Cortex of kidney (tissue), 1 donor: ENCODE measurements at places on chromosomes 3 and 15.

GRCh38 chr15:62698646-62699045 lies 343.9 kb upstream of the TPM1 start:
- no peak for DNase-seq

GRCh38 chr15:45637552-45638033 lies 2.8 kb downstream of the SQOR start:
- no peak for DNase-seq

- no peak for DNase-seq
Observed at GRCh38 chr3:10935028-10935427, 57.5 kb upstream of the SLC6A1 start.

DNA sequence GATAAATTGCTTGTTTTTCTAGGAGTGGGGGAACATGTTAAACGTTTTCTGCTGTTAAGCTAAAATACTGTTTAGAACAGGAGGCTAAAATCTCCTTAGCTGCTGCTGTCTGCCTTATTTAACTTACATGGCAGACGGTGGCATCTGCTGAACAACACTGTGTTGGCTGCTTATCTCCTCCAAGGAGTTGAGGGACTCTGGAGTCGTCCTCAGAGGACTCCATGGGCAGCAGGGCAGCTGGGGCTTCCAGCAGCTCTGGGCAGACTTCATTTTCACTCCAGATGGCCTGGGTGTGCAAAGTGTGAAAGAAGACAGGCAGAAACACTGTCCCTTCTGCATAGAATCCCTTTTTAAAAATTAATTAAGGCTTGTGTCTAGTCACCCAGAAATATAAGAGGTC lies 52.9 kb upstream of the NUDT16 start:
- no peak for DNase-seq

DNA sequence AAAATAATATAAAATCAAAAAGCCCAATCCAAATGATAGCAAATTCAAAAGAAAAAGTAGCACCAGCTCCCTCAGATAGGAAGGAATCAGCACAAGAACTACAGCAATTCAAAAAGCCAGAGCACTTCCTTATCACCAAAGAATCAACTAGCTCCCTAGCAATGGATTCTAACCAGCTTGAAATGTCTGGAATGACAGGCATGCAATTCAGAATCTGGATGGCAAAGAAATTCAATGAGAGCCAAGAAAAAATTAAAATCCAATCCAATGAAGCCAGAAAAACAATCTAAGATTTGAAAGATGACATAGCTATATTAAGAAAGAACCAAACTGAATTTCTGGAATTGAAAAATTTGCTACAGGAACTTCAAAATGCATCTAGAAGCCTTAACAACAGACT lies 1334.4 kb upstream of the ALCAM start:
- DNase-seq: no peak

DNA sequence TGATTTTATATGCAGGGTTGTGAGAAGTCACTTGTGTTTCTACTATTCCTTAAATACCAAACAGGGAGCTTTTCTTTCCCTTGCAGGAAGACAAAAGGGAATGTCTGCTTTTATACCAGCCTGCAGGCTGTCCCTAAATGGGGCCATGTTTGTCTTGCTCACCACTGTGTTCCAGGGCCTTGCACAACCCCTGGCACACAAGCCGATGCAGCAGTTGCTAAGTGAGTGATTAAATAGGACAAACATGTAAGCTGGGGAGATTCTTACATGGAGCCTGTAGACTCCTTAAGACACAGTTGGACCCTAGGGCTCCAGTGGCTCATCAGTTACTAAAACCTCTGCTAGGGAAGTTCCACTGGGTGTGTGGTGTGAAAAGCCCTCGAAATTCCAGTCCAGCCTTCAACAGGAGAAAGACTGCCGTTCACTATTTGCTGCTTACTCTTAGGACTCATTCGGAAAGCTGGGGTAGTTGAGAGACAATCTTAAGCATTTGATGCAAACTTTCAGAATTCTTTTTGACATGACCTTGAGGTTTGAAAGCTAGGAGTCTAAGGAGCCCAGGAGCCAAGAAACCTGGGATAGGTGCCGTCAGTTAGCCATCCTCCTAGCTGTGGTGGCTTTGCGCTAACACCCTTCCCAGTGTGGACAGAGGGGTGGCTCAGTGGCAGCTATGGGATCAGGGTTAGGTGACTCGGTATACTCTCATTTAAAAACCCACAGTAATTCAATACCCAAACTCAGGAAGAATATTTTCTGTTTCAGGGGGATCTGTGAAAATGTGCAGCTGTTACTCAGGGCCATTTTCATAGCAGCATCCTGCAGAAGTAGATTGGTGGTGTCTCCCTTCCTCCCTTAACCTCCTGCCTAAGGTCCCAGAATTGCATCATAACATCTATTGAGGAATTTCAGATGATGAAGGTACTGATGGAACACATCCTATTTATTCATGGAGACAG lies 39.1 kb downstream of the SYNM start:
- no peak for DNase-seq

- no peak for DNase-seq
Observed at GRCh38 chr3:186994000-186994955, 64.0 kb downstream of the ST6GAL1 start.

DNA sequence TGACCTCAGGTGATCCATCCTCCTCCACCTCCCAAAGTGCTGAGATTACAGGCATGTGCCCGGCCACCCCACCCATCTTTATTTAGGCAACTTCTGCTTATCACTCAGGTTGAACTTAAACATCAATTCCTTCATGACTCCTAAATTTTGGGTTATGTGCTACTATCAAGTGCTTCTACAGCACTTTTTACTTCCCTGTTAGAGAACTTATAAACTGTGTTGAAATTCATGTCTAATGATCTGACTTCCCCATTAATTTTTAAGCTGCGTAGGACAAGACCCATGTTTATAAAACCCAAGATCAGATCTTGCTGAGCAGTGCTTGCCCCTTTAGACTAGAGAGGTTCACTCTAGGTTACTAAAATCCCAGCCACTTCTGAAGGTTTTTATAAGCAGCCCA lies 266.2 kb upstream of the TPRG1 start:
- DNase-seq: no peak

DNA sequence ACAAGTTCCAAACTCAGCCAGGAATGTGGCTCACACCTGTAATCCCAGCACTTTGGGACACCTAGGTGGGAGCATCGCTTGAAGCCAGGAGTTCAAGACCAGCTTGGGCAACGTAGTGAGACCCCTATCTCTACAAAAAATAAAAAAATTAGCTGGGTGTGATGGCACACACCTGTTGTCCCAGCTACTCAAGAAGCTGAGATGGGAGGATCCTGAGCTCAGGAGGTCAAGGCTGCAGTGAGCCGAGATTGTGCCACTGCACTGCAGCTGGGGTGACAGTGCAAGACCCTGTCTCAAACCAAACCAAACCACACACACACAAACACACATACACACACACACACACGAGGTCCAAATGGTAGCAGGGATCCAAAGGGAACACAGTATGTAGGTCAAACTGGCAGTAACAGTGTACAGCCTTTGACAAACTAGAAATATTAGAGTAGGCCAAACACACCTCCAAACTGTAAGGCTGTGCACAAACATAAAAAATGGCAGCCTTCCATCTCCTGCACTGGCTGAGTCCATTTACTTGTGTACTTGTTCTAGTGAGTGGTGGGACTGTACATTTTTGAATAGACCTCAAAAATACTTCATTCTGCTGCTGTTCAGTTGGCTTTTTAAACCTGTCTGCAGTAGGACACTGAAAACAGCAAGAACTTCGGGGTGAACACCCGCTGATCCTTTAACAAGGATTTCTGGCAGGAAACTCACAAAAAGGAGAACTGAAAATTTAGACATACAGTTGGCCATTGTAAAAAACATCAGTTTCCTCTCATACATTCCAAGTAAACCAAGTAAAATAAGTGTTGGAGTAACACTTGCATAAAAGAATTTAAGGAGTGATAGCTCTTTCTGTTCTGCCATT lies 33.6 kb downstream of the INTS14 start:
- DNase-seq: no peak

GRCh38 chr3:165644331-165644730 lies 192.9 kb downstream of the BCHE start:
- DNase-seq: no peak

- no peak for DNase-seq
Observed at GRCh38 chr3:81470524-81471278, 290.7 kb downstream of the GBE1 start.

DNA sequence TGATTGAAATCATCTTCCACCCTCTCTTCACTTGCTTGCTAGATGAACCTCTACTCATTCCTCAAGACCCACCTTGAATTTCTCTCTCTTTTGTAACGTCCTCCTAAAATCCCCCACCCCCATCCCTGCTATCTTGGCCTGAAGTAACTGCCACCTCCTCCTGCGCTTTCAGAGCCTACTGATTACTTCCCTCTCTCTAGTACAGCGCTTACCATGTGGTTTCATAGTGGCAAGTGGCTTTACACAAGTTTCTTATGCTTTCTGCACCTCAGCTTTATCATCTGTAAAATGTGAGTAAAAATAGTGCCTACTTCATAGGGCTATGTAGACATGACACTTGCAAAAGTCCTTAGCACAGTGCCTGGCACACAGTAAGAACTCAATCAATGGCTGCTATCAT lies 28.7 kb upstream of the DAZL start:
- no peak for DNase-seq

DNA sequence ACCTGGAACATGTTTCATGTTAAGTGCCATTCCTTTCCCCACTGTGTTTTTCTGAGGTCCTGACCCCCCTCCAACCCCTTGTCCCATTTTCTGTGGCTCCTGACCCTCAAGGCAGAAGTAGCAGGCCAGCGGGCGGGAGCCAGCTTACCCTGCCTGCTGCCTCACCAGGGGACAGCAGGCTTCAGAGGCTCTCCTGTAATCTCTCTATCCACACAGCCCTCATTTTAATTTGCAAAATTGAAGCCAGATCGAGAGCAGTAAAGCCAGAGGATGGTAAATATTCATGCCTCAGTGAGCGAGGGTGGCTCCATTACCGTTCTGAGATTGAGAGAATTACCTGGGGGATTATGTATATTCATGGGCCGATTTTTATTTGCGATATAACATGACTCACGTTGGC lies 147.6 kb downstream of the DNAJB8 start:
- DNase-seq: no peak

- DNase-seq: no peak
Observed at GRCh38 chr3:88263417-88264100, 113.8 kb downstream of the C3orf38 start.

DNA sequence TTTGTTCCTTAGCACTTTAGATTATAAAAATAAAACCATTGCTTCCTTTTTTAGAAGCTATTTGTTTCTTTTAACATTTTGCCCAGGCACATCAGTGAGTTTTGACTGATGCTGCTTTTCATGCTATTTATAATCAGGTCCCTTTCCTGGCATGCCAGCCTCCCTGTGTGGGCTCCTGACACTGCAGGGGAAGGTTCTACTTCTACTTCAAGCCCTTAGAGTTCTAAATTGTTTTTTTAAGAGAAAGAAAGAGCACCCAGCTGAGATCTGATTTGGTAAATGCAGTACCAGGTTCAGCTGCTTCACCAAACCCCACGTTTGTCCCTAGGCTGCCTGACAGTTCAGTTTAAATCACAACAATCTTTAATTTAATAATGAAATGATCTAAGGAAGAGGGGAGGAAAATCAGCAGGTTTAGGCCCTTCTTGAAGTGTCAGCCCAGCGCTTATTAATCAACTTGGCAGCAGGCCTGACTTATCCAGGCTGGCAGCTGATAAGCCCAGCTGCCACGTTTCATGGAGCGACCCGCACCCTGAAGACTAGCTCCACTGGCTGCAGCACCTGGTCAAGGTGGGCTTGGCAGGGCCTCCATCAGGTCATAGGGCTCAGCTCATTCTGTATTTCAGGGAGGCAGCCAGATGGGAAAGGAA lies 29.0 kb downstream of the HGD start:
- DNase-seq: no peak
